Activated T-cell treated with anti-CD3 and anti-CD28 coated beads for 1 hour (primary cell): ENCODE measurements at places on chromosomes 2 and 18.

DNA sequence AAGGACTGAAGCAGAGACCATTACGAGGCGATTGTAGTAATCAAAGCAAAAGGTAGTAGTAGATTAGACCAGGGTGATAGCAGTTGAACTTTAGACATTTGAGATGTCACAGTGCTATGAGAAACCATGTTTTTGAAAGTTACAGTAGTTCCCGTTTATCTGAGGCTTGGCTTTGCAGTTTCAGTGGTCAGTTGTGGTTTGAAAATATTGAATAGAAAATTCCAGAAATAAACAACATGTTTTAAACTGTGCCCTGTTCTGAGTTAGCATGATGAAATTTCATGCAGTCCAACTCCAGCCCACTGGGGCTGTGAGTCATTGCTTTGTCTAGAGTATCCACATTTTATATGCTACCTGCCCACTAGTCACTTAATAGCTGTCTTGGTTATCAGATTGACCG is 47.5 kb downstream of the ZNF638 start:
- no peak for DNase-seq

- DNase-seq, result no peak
These were observed 622.1 kb upstream of the ZEB2 start for GRCh38 chr2:145141981-145142380.

DNA sequence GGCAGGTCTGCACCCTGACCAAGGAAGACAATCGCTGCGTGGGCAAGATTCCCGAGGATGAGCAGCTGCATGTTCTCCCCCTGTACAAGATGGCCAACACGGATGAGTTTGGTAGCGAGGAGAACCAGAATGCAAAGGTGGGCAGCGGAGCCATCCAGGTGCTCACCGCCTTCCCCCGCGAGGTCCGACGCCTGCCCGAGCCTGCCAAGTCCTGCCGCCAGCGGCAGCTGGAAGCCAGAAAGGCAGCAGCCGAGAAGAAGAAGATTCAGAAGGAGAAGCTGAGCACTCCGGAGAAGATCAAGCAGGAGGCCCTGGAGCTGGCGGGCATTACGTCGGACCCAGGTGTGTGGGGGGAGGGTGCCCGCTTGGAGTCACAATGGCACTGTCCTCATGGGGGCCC is 48.4 kb downstream of the BOLA3 start:
- no peak for DNase-seq

GRCh38 chr18:68283834-68284233 is 431.1 kb downstream of the TMX3 start:
- no peak for DNase-seq

GRCh38 chr2:71216501-71216900 is 10.4 kb downstream of the PAIP2B start:
- DNase-seq, result no peak

GRCh38 chr2:136990316-136990715 is 225.0 kb downstream of the THSD7B start:
- no peak for DNase-seq

DNA sequence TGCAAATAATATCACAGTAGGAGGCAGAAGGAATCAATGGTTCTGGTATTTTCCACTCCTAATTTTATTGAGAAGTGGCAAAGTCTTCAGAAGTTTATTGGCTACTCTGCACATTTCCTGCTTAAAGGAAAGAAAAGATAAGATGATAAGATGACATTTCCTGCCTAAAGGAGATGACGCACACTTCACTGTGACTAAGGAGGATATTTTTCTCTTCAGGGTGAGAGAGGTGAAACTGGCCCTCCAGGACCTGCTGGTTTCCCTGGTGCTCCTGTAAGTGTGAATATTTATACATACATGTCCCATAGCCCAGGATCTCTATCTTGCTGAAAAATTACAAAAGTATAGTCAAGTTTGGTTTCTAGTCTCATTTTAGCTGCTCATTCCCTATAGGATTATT is 27.9 kb downstream of the COL3A1 start:
- DNase-seq, result no peak

DNA sequence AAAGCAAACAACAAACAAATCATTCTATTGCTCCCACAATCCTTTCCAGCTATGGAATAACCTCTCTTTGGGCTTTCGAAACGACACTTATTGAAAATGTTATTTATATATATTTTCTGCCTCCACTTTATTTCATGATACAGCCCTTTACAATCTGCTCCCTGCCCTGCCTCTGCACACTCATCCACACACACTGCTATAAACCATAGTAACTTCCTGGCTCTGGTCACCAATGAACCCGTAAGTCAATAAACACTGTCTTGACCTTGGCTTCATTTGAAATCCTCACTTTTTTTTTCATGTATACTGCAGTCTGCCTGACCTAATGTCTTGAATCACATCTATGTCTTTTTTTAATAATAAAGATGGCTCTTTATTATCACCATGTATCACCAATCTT is 161.5 kb downstream of the SLC39A10 start:
- DNase-seq, result no peak

DNA sequence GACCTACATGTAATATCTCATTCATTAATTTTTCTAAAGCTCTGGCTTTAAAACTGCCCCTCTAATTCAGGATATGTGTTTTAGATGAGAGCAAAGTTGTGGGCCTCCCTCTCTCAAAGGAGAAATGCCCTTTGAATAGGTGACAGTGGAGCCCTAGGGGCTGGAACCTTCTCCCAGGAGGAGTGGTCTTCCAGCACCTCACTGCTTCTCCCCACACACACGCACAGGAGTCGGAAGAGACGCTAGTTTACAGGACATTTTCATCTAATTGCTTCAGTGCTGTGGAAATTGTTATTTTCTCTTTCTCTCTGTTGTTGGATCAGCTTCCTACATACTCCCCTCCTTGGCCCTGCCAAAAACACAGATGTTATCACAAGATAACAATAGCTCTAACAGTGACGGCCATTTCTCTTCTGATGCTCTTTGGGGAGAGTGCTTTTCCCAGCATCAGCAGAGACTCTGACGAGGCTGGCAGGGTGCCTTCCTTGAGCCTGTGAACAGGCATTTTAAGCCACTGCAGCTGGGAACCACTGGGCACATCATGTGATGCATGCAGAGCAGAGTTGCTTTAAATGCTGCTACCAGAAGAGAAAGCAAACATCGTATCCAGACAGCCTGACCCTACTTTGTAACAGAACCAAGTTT is 209.4 kb upstream of the SP5 start:
- DNase-seq, result no peak

DNA sequence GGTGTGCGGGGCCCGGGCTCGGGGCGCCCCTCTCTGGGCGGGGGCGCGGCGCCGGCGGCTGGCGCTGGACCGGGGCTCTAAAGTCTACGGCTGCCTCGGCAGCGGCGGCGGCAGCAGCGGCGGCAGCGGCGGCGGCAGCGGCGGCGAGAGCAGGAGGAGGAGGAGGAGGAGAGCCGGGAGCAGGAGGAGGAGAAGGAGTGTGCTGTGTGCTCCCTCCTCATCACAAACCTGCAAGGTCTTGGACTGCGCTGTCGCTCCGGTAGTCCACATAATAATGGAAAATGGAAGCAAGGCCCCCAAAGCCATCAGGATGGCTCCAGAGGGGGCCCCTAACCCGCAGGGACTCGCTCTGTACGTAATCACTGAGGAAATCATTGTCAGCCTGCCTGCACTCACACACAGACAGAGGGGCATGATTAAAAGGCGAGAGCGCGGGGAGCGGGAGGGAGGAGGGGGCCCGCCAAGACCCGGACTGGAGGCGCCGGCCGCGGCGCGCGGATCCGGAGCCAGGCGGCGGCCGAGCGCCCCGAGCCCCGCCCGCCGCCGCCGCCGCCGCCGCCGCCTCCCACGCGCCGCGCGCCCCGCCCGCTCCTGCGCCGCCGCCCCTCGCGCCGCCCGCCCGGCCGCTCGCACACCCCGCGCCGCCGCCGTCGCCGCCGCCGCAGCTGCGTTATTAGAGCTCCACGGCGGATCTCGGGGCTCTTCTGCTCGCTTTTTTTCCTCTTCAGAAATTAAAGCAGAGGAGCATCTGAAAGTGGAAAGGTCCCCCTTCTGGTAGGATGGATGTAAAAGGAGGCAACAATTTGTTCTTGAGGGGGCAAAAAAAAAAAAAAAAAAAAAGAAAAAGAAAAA is at the start of gene ZNF521:
Gene ZNF521, minus strand, starts transcription at position 390 of the 852 bp plus-strand sequence. CDS start 1,220 bp downstream, outside the sequence.
- no peak for DNase-seq

DNA sequence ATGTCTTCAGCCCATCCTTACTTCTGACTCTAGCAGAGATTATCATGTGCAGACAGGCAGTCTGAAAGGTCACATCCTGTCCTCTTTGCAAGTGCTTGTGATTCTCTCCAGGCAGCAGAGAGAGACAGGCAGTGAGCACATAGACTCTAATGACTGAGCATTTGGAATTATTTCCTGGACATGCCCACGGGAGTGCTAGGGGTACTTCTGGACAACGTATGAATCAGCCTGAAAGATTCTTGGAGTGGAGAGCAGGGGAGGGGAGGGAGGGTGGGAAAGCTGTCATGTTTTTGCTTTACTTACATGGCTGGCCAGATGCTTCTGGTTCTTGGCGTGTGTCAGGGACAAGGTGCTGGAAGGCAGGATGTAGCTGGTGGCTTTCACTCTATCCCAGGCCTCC is 150.6 kb downstream of the RIF1 start:
- DNase-seq, result no peak

DNA sequence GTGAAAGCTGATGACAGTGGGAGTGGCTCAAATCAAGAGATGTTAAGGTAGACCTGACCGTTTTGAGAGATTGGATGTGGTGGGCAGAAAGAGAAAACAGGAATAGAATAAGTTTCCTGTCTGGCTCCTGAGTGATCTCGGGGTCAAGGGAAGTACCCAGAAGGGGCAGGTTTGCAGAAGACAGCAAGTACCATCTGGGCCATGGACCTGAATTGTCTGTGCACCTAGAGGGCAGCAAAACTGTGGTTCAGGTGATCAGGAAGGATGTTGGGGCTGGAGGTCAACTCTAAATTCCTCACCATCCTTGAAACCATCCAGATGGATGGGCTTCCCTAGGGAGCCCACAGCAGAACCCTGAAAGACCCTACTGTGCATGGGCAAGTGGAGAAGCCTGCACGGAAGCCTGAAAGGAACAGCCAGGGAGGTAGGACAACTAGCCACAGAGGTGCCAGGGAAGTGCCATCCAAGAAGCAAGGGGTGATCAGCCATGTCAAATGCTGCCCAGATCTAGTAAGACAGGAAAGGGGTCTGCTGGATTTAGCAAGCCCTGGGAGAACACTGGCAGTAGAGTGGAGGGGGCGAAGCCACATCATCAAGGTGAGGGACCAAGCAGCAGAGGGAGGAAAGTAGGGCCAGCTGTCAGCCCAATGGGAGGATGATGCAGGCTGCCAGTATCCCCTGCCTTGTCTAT is 8.0 kb downstream of the TEX261 start:
- DNase-seq, result no peak

- no peak for DNase-seq
These were observed 29.4 kb upstream of the NOTO start for GRCh38 chr2:73172963-73173362.
